Lung (tissue), 17 donors: ENCODE measurements at places on chromosomes 2 and 18. TPM values are rescaled to one million over a fixed set of nuclear protein-coding genes. Genes with fewer than 3 reads are reported as not detected.

TMEM198 gene
- 7.1 TPM for total RNA-seq

- H3K27ac ChIP-seq: no peak overlapping the region
- H3K27me3 ChIP-seq: no peaks in the 10 kb centered on the region
- H3K36me3 ChIP-seq: no peaks in the 10 kb centered on the region
- no peak for DNase-seq
These were observed 3.7 kb upstream of the UGT1A6 start for GRCh38 chr2:233689031-233689430.

OSBPL6 gene
- 12.2 TPM for total RNA-seq

GRCh38 chr2:201827621-201828020 lies 21.3 kb downstream of the CDK15 start:
- no peak for DNase-seq
- no peaks in the 10 kb centered on the region for H3K27me3 ChIP-seq
- H3K4me1 ChIP-seq: no peaks in the 10 kb centered on the region
- H3K4me3 ChIP-seq: no peak overlapping the region
- no peaks in the 10 kb centered on the region for H3K36me3 ChIP-seq
- no peak overlapping the region for H3K27ac ChIP-seq

- H3K4me1 ChIP-seq: no peaks in the 10 kb centered on the region
- no peak for DNase-seq
- no peak overlapping the region for H3K4me3 ChIP-seq
- H3K36me3 ChIP-seq: no peaks in the 10 kb centered on the region
These were observed 851.4 kb downstream of the BCL11A start for GRCh38 chr2:59702026-59702425.

GRCh38 chr18:57585421-57585820 lies 1.1 kb downstream of the FECH start:
- no peaks in the 10 kb centered on the region for H3K27me3 ChIP-seq
- H3K4me1 ChIP-seq: peaks cover 10% of the 10 kb centered on the region
- H3K4me3 ChIP-seq: no peak overlapping the region
